Right renal cortex interstitium (tissue), 3 donors: ENCODE measurements at places on chromosomes 2 and 18. TPM values are rescaled to one million over a fixed set of nuclear protein-coding genes. Genes with fewer than 3 reads are reported as not detected.

DNA sequence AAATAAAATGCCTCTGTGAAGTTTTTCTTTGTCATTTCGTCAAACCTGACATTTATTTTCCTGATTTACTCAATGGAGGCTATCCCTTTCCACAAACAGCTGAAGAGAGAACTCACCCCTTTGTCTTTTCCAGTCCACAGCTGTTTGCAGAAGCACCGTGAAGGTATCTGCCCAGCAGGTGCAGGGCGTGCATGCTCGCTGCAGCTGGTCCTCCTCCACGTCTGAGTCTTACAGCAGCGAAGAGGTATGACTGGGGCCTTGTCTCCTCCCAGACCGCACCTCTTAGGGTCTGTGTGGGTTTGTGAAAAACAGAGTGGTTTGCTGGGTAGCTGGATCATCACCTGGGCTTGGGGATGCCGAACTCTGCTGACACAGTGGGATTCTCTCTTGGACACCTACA is 9.7 kb downstream of the SPP2 start:
- no peak for DNase-seq

The FABP1 gene
- polyA plus RNA-seq, result 28.8 TPM

GRCh38 chr2:199764273-199764800 is 86.7 kb downstream of the FTCDNL1 start:
- no peak for DNase-seq

The CEBPZOS gene
- 56.6 TPM for polyA plus RNA-seq

DNA sequence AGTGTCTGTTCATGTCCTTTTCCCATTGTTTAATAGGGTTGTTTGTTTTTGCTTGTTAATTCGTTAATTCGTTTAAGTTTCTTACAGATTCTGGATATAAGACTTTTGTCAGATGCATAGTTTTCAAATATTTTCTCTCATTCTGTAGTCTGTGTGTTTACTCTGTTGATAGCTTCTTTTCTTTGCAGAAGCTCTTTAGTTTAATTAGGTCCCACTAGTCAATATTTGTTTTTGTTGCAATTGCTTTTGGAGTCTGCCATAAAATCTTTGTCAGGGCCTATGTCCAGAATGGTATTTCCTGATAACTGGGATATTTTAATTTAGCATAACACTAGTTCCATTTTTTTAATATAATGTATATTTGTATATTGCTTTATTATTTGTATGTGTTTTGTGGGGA is 1380.1 kb downstream of the SUCLG1 start:
- no peak for DNase-seq

DNA sequence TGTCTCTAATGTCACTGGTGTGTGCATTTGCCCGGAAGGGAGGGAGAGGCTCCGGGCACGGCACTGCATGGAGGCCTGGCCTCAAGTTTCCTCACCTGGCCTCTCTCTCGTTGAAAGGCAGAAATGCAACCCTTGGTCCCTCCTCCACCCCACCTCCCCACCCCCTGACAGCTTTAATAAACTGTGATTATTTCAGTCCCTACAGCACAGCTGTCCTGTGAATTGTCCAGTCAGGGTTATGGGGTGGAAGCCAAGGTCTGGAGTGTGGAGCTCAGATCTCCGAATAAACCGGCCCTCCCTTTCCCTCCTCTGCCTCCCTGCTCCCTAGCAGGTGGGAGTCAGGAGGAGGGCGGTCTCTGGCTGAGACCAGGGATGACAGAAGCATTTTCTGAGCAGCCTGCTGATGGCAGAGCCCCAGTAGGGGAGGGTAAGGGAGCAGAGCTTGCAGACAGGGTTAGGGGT is 199.2 kb upstream of the SMAD2 start:
- no peak for DNase-seq

- DNase-seq, result no peak
These were observed 140.4 kb upstream of the TPO start for GRCh38 chr2:1272835-1273234.

The DSC2 gene
- 47.6 TPM for polyA plus RNA-seq

DNA sequence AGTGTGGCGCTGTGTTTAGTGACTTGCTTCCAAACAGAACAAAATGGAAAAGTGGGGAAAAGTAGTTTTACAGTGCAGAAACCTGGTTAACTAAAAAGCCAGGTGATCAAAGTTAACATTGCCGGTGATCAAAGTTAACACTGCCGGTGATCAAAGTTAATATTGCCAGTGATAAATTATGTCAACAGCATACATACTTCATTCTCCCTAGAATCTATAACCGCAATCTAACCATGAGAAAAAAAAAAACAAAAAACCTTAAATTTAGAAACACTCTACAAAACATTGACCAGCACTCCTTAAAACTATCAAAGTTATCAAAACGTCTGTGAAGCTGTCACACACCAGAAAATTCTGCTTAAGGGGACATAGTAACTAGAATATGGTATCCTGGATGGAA is 18.6 kb downstream of the MAP4K3 start:
- no peak for DNase-seq

The LRRC30 gene
- polyA plus RNA-seq, result 0.40 TPM

The CROCC2 gene
- polyA plus RNA-seq, result not detected

DNA sequence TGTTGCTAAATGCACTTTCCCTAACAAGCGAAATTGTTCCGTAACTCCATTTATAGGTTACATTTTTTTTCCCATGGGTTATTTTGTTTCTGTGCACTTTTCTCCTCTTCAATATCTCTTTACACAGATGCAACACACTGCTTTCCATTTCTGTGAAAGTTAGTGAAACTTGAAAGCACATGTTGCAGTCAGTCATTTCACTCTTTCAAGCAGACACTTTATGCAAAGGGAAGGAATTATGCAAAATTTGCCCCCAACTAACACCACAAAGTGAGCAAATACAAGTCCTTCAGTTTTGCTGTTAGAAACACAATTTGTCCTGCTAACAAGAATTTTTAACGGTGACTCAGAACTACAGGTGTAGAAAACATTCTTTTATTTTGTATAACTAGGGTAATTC is 124.8 kb downstream of the PTH2R start:
- DNase-seq, result no peak

DNA sequence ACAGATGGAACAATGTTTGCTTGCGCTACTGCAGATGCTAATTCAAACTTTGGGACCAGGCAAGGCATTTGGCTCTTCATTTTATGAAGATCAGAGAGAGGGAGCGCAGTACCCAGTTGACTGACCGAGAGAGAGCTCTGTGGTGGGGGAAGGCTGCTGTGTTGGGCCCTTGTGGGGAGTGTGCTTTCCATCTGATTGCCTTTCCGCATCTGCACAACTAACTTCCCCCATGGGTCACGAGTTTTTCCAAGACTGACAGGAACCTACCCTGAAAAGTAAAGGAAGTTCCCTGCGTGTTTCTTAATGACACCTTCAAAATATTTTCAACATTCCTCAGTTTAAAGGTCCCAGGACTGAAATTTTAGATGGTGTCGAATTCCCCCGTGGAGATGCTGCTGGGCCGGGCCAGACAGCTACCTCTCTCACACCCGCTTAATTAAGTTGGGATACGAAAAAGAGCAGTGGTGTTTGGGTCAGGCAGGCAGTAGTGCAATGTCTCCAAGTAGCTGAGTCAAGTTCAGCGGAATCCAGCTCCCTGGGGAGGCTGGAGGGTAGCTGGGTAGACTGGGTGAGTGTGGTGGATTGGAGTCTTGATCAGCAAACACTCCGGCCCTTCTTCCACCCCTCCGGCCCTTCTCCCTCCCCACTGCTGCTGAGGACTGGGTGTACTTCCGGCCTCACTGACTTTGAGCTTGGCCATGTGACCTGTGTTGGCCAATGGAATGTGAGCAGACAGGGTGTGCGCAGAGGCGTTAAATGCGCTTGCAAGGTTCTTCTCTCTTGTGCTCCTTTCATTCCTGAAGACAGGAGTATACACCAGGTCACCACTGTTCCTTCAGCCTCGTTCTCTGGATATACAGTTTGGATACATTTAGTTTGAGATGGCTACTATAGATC is 2.3 kb upstream of the ARHGAP25 start:
- DNase-seq, result no peak

The CAVIN2 gene
- 46.6 TPM for polyA plus RNA-seq

DNA sequence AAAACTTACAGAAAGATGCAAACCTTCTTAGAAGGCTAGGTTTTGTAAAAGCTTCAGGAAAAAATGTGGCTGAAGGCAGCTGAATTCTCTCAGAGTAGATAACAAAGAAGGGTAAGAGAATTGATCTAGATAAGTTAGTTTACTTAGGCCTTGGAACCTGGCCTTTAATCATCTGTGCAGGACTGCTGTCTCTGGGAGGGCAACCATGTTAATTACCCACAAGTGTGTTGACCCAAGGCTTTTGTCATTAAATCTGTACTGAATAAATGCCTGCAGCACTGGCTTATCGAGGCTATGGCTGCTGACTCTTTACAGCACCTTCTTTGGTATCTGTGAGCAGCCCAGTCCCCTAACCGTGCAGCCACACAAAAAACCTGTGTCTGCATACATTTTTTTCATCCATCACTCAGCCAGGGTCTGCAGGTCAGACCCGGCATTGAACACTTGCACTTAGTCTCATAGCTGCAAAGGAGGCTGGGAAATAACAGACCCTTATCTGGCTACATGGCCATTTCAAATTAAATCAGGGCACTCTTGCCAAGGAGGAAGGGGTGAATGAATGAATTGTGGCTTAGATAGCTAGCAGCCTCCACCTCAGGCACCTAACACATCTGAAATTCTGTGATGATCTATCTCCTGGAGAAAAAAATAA is 120.2 kb upstream of the MSH2 start:
- DNase-seq, result no peak

The GRHL1 gene
- 5.4 TPM for polyA plus RNA-seq

DNA sequence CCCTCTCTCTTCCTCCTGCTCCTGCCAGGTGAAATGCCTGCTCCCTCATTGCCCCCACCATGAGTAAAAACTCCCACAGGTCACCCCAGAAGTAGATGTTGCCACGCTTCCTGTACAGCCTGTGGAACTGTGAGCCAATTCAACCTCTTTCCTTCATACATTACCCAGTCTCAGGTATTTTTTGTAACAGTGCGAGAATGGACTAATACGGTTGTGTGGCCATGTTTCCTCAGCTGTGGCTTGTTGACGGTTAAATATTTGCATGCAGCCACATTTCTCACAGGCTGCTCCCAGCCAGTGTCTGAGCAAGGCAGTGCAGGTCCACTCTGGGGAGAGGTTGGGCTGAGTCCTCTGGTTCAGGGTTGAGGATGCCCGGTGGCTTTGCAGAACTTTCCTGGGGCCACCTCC is 27.8 kb upstream of the COPS8 start:
- DNase-seq, result no peak

DNA sequence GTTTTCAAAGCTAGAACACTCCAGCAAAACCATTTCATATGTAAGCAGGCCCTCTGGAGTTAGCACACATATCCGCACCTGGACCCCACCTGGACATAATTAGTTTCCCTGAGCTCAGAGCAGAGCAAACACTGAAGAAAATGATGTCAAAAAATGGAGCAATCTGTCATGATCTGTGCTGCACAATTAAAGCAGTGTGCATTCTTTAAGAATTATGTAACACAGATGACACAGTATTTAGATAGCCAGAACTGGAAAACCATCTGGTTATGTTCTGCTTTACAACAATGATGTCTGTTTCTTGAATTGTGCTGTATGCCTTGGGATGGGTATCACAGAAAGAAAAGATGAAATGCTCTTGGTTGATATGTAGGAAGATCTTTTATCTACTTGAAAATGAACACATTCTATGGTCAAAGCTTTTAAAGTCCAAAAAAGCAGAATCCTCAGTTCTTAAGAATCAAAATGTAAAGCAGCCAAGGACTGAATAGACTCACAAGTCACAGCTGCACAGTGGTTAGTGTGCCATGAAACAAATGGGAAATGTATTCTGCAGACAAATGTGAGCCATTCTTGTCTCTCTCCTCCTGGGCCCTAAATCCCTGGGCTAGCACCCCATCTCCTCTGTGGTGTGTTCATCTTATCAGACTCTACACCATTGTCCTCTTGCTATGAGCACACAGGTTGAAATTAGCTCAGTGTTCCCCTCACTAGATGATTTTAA is 36.8 kb downstream of the HRH4 start:
- DNase-seq, result no peak

- DNase-seq, result no peak
These were observed 73.9 kb upstream of the NRXN1 start for GRCh38 chr2:51105811-51106210.

The TRAK2 gene
- polyA plus RNA-seq, result 45.9 TPM

The IL36A gene
- polyA plus RNA-seq, result not detected
